ENCODE measurements at places on chromosomes 3 and 15.

GRCh38 chr3:61646851-61647525, 85.6 kb downstream of the PTPRG start:
- no peak for DNase-seq

DNA sequence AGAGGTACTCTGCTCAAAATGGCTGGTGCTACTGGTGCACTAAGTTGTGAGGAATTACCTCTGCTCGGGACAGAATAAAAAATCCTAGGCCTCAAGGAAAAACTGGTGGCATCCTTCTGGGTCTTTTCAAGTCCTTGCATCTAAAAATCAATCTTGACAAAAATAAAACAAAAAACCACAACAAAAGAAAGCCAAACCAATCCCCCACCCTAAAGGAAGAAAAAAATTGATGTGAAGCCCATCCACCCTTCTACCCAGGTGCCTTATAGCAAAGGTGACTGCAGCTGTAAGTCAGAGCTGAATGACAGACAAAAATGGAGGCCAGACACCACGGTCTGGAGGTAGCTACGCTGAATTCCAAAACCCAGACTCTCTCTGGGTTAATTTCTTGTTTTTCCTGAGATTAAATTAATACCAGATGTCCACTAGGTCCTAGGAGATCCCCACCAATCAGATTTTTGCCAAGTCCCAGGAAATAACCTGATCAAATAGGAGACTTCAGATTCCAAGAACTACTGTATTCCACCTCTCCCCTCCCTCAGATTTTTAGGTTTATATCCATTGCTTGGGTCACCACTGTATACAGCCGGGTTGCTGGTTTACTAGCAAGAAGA, 33.5 kb downstream of the ABCC5 start:
- no peak for DNase-seq

DNA sequence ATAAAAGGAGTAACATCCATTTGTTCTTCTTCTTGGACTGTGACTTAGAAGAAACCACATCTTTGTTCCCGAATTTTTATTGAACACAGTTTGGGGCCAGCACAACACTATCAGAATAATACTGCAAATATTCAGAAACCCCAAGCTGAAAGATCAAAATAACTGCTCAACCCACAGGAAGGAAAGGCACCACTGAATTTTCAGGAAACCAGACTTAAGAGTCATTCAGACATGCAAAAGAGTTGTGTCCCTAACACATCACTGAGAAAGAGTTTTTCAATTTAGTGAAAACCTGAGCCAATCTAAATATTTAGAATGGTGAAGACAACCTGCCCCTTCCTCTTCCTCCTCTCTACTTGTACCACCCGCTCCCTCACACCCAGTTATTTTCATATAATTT, 295.0 kb upstream of the RORA start:
- DNase-seq = no peak

GRCh38 chr3:127698691-127699415, 26.1 kb downstream of the ABTB1 start:
- no peak for DNase-seq

GRCh38 chr3:189981668-189982067, 139.0 kb downstream of the P3H2 start:
- DNase-seq = no peak

GRCh38 chr3:140731440-140732119, 53.7 kb downstream of the TRIM42 start:
- no peak for DNase-seq

DNA sequence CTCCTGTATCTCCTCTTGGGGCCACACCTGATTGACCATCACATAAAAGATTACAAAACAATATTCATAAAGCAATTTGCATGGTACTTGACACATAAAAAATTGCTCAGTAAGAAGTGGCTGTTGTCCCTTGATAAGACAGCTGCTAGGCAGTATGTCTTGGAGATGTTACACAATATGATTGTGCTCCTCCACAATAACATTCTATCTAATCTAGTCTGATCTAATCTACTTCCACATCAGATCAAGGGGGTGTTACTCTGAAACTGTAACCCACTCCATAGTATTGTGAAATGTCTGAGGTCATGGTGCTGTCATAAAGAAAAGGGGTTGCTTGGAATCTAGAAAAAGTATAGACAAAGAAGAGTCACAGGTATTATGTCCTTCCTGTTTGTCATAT, 23.4 kb upstream of the AQP9 start:
- no peak for DNase-seq

- no peak for DNase-seq
Observed at GRCh38 chr3:33202711-33203457, 15.7 kb downstream of the SUSD5 start.

DNA sequence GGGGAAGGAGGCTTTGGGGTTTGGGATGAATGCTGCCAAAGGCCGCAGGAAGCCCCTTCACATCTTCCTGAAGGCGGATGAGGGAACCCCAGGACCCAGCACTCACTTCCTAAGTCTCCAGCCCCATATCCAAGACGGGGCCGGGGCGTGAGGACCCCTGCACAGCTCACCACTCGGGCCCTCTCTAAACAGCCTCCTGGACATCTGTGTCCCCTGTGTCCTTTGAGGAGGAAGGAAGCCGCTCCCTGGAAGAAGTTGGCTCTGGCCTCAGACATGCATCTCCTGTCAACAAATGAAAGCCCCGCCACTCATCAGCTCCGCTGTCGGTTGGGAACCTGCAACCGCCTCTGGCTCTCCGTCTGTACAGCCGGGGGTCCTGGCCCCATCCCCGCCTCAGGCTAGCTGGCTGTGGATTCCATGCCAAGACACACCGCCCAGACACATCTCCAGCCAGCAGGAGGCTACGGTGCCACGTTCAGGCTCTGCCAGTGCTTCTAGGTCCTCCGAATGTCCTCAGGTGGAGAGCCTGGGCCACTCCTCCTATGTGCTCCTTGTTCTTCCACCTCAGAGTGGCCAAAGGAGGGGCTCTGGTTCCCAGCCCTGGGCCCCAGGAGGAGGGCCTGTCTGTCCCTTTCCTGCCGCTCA, 140.0 kb upstream of the MEF2A start:
- no peak for DNase-seq

GRCh38 chr3:134449277-134449676, 36.5 kb downstream of the ANAPC13 start:
- DNase-seq = no peak

GRCh38 chr3:188390343-188390718, 236.4 kb downstream of the LPP start:
- DNase-seq = peak; percentile 29

DNA sequence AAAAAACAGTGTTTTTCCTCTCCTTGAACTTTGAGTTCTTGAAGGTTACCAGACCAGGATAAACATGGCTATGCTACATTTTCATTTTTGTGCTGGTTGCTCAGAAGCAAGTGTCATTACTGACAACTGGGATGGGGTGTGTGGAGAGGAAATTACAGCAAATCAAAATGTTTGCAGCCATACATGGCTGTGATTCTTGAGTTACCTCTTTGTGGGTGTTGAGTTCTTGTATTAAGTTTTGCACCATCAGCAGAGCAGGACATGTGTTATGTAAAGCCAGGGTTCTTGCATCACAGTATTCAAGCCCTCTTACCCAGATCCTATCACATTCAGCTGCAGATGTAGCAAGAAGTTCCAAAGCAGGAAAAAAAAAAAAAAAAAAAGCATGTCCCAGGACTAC, 53.9 kb upstream of the ATOSA start:
- no peak for DNase-seq

DNA sequence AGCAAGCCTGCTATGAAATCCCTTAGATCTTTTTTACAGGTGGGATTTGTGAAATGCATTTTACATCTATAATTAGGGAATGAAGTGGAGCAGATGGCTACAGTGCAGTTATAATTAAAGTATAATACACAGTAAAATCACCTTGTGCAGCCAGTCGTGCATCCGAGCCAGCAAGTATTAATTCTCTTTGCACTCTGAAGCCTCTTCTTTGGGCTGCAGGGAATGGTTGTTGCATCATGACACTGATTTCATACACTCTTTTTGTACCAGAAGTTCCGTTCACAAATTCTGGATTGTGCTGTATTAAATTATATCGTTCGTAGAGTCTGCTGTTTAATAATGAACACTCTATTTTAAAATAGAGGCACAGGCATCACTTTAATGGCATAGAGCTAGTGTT, 28.7 kb upstream of the TP63 start:
- no peak for DNase-seq

DNA sequence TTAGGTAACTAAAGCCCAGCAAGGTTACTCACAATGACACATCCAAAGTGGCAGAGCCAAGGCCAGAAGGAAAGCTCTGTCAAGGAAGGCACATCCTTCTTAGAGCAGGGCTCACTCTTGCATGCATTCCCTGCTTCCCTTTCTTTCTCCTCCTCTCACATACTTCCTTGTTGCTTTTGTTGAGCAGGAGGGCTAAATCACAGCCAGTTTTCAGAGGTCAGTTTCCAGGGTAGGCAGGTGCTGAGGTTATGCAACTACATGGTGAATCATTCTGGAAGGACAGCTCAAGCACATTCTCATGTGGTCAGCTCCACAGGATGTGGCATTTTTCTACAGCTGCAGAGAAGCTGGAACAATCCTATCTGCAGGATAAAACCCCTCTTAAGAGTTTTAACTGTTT, 275.6 kb downstream of the ZNF621 start:
- DNase-seq = no peak

- no peak for DNase-seq
Observed at GRCh38 chr3:22101351-22101750, 350.3 kb upstream of the ZNF385D start.

GRCh38 chr3:132456136-132456535, 38.8 kb downstream of the DNAJC13 start:
- DNase-seq = no peak
